ENCODE measurements at places on chromosomes 7 and 10.

GRCh38 chr7:134290286-134290685, 26.4 kb downstream of the SLC35B4 start:
- DNase-seq: no peak

DNA sequence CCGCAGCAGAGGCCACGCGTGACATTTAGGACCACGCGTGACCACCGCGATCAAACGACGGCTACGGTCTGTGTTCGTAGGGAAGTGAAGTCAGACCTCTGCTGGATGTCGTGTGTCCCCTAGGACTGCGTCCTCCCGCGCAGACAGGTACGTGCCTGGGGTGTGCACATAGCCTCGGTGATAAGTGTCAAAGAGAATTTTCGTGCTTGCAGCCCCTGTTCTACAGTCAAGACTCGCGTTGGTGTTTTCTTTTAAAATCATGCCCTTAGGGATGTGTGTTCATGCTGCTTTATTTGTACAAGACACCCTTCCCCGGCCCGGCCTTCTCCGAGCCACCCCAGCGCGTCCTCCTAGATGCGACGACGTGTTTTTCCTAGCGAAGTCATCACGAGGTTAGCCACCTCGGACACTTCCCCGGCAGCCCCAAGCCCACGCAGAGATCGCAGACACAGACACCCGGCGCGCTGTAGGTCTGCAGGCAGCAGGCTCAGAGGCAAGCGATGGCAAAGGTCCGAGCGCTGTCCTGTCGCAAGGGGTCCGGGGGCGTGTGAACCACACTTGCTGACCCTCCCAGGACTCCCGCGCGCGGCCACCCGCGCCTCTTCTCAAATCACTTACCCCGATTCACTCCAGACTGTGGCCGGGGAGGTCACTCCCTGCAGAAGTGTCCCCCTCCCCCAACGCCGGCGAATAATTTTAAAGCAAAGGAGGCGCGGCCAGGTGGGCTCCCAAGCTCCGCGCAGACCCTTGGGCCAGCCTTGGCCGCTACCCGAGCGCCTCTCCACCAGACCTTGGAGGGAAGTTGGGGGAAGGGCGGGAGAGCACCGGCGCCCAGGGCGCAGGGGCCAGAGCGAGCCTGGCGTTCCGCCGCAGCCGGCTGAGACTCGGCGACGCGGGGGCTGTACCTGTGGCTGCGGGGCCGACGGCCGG, 552 bp downstream of the MKX start:
- DNase-seq: no peak

- no peak for DNase-seq
Measured at GRCh38 chr7:44382459-44383265, 57.3 kb upstream of the CAMK2B start.

DNA sequence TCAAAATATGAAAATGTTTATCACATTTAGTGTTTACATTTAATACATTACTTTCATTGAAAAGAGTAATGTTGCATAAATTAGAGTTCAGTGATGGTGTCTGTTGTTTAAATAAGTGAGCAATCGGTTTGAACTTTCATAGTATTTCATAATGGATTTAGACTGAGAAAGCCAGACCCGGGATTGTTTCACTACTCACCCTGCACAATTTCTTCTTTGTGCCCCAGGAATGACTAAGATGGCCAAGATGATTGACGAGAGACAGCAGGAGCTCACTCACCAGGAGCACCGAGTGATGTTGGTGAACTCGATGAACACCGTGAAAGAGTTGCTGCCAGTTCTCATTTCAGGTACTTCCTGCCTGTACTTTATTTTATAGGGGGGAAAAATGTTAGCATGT, 74.6 kb downstream of the VCL start:
- DNase-seq: no peak

GRCh38 chr7:78222001-78222751, 423.6 kb downstream of the PHTF2 start:
- DNase-seq: no peak

DNA sequence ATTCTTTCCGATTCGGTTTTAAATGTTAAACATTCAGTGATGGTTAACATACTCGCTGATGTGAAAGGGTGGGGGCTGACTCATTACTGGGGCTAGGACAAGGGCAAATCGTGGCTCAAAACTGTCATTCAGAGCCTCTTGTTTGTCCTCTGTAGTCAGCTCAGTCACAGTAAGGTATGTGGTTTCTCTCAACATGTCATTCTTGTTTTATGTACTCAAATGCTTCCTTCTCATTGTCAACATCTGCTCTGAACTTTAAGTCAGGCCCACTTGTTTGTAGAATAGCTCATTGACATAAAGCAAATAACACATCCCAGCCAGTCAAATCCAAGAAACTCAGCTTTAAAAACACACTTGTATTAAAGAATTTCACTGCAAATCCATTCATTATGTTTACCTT, 7.3 kb downstream of the SLC16A9 start:
- DNase-seq: no peak

- DNase-seq: no peak
Measured at GRCh38 chr10:55311848-55312635, 511.0 kb upstream of the PCDH15 start.

- DNase-seq: no peak
Measured at GRCh38 chr10:112967200-112967599, 17.2 kb downstream of the TCF7L2 start.

DNA sequence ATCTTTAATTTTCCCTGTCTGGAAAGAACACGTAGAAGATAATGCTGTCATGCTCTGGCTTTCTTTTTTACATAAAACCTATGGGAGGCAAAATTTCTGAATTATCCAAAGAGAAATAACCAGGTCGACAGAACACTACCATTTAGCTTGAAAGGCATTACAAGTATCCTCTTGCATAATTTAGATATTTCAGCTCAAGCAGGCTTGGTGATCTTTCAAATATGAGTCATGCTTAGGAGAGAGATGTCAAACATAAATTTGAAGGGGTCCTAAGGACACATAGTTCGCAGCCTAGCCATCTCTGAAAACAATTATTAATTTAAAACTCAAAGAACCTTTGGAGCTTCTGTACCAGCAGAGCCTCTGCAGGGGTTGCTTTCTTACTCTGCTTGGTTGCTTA, 100.9 kb downstream of the FAS start:
- DNase-seq: no peak

DNA sequence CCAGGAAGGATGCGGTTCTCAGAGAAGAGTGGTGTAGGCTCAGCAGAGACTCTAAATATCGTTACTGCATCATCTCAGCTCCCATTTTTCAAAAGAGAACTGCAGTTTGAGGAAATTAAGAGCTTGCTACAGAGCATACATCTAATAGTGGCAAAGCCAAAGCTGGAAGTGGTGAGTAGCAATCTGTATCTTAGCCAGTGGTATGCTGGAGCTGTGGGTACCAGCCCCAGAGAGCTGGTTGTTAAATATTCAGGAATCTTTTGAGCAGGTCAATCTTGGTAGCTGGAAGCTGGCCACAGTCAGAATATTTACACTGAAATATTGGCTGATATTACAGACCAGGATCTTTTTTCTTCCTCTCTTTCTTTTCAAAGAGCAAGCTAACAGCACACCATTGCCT, 88.4 kb upstream of the STEAP1B start:
- DNase-seq: no peak

DNA sequence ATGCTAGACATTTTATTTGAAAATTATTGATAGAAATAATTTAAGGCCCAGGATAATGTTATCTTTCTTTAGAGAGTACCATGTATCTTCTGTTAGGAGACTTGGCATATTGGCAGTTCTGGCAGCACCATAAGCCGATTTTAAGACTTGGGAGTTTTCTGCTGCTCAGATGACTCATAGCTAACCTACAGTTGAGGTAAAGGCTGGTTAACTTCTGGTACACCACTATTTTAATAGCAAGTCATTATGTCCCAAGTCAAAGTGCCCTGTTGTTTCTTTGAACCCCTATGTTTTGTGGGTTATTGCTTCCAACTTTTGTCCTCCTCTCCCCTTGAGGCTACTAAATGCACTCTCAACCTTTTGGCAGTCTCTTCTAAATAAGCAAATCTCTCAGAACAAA, 25.2 kb downstream of the ATRNL1 start:
- DNase-seq: no peak

GRCh38 chr10:117684672-117685211, 142.2 kb downstream of the EMX2 start:
- no peak for DNase-seq

DNA sequence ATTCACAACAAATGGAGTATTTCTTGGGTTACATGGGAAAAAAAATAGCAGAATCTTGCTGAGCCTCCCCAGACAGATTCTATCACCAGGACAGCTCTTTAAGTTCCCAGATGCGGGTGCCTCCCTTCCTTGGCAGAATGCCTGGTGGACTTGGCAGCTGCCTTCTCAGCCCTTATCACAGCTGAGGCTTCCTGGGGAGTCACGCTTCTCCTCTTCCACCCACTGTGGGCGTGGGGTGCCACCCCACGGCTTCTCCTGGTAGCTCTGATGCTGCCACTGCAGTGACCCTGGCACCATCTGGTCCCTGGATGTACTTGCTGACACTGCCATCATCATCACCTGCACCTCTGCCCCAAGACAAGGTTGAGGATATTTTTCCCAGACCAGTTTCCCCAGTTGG, 16.2 kb upstream of the NME8 start:
- no peak for DNase-seq

- no peak for DNase-seq
Measured at GRCh38 chr10:2870654-2871053, 196.7 kb upstream of the PFKP start.

GRCh38 chr10:116316503-116316902, 7.7 kb upstream of the CCDC172 start:
- no peak for DNase-seq

DNA sequence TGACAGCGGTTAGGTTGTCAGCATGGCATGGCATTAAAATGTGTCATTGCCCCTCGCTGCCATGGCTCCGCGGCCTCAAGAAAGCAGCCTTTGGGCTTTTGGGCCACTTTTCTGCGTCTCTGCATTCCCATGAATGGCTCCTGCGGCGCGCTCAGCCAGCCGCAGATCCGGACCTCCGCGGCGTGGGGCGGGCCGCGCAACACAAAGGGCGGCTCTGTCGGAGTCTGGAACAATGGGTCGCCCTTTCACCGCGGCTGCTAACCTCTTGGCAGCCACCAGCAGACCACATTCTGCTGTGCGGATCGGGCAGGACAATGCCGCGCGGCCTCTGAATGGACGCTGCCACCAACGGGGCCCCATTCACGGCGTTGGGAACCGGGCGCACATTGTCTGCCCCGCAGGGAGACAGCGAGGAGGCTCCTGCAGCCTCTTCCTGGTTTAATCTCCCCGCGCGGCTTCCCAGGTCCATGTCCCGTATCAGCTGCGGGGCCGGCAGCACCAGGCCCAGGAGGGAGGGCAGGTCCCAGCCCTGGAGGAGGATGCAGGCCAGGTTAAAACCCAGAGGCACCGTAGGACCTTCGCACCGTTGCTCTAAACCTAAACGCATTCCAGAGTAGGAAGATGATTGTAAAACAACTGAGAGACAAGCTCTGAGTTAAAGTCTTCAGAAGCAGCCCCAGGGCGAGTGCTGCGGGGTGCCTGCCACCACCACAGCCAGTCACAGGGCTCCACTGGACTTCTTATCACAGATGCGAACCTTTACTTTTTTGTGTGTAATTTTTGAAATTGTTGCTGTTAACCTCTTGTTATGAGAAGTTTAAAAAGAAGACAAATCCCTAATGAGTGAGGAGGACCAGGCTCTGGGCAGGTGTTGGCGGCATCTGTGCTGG, 71.6 kb downstream of the NKX6-2 start:
- no peak for DNase-seq

GRCh38 chr10:119614686-119615085, 17.9 kb upstream of the TIAL1 start:
- no peak for DNase-seq

GRCh38 chr10:103661198-103661950, 167.9 kb downstream of the NEURL1 start:
- DNase-seq: no peak

- DNase-seq: no peak
Measured at GRCh38 chr7:119900996-119901672, 371.8 kb upstream of the KCND2 start.

DNA sequence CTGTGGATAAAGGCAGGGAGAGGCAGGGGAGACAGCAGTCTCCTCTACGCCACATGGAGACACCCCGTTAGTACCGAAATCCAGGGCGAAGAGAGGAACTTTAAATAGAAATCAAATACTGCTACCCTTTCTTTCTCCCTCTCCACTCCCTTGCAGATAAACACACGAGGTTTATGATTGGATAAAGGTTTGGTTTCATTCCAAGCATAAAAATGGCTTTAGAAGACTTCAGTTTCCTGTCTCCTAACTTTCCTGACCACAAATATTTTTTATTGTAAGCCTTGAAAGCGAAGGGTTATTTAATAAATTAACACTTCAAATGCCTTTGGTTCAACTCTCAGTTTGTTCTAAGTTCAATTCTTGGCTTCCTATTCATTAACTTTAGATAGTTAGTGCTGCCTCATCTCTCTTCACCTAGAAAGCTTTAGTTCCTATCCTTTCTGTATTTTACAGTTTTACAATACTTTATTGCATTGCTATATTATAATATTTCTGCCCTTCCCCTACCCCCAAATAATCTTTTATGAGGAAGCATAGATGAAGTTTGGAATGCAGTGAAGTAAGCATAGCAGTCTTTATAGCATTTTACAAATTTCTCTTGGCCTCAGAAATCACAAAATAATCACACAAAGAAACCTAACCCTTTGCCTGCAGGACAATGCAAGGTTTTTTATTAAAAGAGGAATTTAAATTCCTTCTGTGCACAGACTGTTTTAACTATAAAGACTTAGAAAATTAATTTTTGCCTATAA, 31.5 kb upstream of the ARID5B start:
- no peak for DNase-seq

DNA sequence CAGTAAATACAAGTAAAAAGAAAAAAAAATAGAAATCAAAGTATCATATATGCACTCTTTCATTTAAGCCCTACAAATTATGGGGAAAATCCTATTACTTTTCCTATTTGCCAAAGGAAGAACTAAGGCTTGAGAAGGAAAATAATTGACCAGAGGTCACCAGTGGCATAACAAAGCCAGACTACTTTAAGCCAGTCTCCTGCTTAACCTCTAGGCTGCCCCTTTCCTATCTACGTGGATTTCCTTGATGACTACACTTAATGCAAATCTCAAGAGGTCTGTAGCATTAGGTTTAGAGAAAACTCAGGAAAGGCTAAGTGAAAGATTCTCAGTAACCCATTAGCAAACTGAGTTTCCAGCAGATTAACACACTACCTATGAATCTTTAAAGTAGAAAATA, 49.8 kb downstream of the TPK1 start:
- no peak for DNase-seq

- DNase-seq: no peak
Measured at GRCh38 chr7:152674860-152675758, 832 bp downstream of the XRCC2 start.

DNA sequence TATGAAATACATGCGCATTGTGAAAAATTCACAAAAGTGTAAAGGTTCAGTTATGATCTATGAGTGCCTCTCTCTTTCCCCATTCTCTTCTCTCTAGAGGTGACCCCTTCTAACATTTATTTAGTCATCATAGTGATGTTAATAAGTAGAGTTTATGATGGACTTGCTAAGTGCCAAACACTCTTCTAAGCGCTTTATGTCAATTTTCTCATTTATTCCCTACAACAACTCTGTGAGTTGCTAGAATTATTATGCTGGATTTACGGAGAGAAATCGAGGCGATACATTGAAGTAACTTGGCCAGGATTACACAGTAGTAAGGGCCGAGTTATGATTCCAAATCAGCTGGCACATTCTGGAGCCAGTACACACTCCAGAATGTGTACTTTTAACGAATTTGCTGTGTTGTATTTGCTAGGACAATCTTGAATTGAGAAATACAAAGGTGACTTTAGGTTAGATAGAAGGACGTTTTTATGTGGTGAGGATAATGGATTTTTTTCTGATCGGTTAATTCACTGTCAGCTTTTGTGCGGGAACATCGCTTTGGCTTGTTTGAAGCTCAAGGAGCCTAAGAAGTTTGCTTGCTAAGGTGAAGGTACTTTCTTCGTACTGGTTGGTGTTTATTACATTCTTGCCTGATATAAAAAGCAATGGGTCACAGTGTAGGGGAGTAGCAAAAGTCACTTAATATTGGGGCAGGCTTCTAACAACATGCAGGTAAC, 1.4 kb downstream of the ATRNL1 start:
- no peak for DNase-seq

Measured in iPS DF 6.9 (cell line).